Neural cell (in vitro differentiated cells): ENCODE measurements at places on chromosomes 11 and 22. TPM values are rescaled to one million over a fixed set of nuclear protein-coding genes. Genes with fewer than 3 reads are reported as not detected.

C11orf21 gene
- not detected in 2 replicates for polyA plus RNA-seq

OLFML1 gene
- not detected in 2 replicates for polyA plus RNA-seq

DYNC2H1 gene
- 14.1 TPM in 2 replicates for polyA plus RNA-seq

CFAP300 gene
- not detected in 2 replicates for polyA plus RNA-seq

PTPN5 gene
- polyA plus RNA-seq = 122 and 151 TPM in 2 replicates

KRTAP5-2 gene
- not detected in 2 replicates for polyA plus RNA-seq

DCUN1D5 gene
- 73.6 and 85.5 TPM in 2 replicates for polyA plus RNA-seq

MFRP gene
- not detected in 2 replicates for polyA plus RNA-seq

OR4A16 gene
- polyA plus RNA-seq = not detected in 2 replicates

OR52E8 gene
- polyA plus RNA-seq = not detected in 2 replicates

MOGAT2 gene
- polyA plus RNA-seq = not detected in 2 replicates

BTBD18 gene
- not detected in 2 replicates for polyA plus RNA-seq

CUL5 gene
- 37.0 and 40.2 TPM in 2 replicates for polyA plus RNA-seq
